NCI-H2171 (cell line): ENCODE measurements at places on chromosomes 6 and 20.
A peak's percentile ranks its signal among the peaks of the same experiment; 100 is the strongest.

DNA sequence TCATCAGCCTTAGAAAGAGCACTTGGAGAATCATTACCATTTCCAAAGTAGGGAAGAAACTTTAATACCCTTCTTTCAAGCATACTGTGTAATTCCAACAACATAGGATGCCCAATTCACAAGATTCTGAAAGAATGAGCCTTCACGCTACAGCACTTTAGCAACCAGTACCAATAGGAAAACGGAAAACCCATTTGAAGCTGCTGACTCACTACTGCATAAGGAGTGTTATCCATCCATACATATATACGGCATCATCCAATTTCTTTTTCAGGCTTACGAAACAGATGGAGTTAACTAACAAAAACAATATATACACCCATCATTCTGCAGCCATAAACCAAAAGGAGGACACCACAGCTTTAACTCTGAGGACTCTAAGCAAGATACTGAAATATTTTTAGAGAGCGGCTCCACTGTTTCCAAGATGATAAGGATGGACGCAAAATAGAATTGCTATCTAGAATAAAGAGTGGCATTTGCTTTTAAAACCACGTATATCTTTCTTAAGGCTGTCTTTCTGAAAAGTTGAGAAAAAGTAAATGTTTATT, 24.9 kb downstream of the FYN start:
- no peak for DNase-seq

GRCh38 chr6:34531580-34532201, 24.4 kb downstream of the SPDEF start:
- no peak for DNase-seq

- no peak for DNase-seq
These were observed 15.7 kb upstream of the CST7 start for GRCh38 chr20:24933266-24933908.

DNA sequence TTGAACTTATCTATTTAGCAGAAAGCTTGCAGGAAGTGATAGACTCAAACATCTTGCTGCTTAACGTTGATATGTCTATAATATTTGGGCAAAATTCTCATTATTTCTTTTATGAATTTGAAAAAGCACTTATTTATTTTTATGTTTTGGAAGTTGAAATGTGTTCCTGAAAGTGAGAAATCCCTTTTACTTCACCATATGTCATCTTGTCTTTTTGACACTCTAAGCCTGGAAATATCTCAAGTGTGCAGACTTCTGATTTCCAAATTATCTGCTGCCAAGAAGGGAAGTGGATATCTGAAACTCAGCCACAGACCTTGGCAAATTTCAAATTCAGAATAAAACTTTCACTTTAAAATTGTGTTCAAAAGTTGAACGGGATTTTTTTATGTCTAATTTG, 368.7 kb upstream of the MANEA start:
- no peak for DNase-seq

- DNase-seq: no peak
These were observed 244.7 kb downstream of the PTPRK start for GRCh38 chr6:128275681-128276080.

DNA sequence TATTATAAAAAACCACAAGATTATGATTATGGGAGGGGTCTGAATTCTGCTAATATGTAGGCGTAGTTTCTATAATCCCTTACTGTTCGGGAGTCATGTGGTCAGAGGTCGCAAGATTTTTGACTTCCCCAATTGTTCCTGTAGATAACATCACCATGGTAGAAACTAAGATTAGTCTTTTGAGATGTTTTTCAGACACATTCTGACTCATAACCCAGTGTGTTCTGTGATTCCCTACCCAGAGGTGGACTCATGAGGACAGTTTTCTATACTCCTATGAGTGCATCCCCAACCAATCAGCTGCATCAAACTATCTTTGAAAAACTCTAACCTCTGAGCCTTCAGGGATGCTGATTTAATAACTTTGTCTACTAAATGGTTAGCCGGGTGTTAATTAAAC, 175.5 kb downstream of the RFPL4B start:
- no peak for DNase-seq

DNA sequence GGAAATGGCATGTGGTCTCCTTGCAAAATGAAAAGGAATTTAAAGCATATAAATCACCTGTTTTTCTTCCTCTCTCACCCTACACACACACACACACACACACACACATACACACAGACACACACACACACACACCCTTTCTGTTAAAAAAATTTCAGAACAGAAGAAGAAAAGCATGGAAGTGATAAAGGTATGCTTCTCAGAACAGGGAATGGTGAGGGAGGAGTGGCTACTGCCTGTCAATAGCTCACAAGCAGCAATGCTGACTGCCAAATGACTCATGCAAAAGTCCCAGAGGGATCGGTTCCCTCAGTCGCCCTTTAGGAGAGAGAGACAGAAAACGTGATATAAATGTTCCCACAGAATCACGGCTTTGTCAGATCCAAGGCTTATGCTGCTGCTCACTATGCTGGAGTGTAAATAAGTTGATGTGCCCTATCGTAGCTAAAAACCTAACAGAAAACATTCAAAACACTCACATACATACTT, 102.6 kb downstream of the IBTK start:
- DNase-seq: peak; percentile 67

GRCh38 chr6:162387718-162388382, 339.7 kb downstream of the PRKN start:
- DNase-seq: no peak

DNA sequence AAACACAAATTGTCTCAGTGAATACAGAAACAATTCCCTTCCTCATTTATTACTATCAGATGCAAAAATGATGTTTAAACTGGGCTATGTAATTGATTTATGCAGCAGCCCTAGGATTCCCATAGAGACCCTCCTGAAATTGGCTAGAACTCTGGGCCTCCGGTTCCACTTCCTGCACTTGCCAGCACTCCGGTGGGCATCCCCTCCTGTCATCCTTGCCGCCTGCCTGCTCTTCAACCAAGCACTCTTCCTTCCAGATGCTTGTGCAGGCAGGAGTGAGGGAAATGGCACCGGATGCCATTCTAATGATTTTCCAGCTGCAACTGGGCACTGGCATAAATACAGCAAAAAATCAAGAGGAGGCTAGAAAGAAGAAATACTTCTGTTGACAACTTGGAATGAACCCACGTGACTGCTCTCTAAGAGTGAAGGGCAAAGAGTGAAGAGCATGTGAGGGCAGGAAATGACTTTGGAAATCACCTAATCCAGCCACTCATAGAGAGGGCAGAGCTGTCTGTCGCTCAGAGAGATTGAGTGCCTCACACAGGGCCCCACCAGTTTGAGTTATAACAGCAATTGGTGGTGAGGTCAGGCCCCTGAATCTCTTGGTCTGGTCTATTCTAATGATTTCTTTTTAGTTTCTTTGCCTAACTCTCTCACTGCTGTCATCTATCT, 3.7 kb upstream of the NEDD9 start:
- DNase-seq: no peak

- DNase-seq: no peak
These were observed 38.3 kb downstream of the MAP7 start for GRCh38 chr6:136511926-136512325.

DNA sequence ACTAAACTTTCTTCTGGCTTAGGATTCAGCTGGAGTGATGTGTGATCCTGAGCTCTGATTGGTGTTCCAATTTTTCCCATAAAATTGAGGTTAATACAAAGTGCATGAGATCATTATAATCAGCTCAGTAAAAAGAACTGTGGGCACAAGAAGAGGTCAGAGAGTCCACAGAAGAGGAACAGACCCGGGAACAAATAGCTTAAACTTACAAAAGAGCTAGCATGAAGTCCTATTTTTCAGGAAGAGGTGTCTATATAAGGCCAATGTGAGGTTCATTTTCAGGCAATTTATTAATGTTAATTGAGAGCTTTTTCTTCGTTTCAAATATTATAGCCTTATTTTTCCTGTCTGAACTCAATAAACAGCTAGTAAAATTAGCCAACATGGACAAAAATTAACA, 26.9 kb upstream of the STX11 start:
- no peak for DNase-seq

DNA sequence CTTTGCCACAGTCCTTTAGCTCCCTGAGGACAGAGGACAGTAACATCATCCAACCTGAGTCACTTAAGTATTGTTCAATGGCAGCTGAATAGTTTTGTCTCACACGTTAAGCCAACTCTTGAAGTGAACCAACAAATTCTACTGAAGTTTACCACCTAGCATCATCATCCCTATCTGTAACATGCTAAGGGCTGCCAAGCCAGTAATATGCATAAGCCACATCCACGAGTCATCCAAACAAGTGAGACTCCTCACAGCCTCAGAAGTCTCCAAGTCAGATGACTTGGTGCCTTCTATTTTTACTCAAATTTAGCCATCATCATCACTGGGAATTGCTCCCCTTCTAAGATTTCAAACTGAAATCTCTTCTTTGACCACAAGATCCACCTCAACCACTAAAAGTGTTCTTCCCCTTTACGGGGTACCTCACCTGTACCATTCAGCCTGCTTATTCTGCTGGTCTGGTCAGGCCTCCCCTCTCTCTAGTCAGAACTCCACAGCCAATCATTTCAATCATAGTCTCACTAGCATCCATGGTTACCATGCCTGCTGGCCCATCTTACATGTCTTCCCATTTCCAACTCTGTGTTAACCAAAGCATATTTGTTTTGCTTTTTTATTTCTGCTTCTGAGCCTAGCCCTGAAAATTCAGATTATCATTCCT, 73.7 kb downstream of the DTNBP1 start:
- no peak for DNase-seq

DNA sequence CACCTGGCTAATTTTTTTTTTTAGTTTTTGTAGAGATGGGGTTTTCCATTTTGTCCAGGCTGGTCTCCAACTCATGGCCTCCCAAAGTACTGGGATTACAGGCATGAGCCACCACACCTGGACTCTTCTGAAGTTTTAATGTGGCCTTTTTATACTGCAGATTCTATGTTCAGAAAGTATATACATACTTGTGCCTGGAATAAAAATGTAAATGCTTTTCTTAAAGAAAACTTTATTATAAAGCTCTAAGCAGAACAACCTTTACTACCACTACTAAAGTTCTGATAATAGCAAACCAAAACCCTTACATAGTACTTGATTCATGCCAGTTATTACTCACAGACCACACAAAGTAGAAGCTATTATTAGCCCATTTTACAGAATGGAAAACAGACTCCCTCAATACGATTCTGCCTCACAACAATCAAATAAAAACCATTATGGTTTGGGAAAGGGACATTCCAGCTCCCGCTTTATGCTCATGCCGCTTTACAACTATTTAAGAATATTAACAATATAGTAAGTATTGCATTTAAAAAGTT, 5.3 kb downstream of the PHIP start:
- DNase-seq: no peak

- DNase-seq: no peak
These were observed 43.5 kb downstream of the FAM229B start for GRCh38 chr6:112130878-112131277.

GRCh38 chr20:59678288-59678687, 73.9 kb downstream of the PHACTR3 start:
- DNase-seq: peak; percentile 38

- no peak for DNase-seq
These were observed 130.1 kb upstream of the ASCC3 start for GRCh38 chr6:101011186-101011585.

- no peak for DNase-seq
These were observed 405.9 kb upstream of the BTBD3 start for GRCh38 chr20:11511821-11512220.

DNA sequence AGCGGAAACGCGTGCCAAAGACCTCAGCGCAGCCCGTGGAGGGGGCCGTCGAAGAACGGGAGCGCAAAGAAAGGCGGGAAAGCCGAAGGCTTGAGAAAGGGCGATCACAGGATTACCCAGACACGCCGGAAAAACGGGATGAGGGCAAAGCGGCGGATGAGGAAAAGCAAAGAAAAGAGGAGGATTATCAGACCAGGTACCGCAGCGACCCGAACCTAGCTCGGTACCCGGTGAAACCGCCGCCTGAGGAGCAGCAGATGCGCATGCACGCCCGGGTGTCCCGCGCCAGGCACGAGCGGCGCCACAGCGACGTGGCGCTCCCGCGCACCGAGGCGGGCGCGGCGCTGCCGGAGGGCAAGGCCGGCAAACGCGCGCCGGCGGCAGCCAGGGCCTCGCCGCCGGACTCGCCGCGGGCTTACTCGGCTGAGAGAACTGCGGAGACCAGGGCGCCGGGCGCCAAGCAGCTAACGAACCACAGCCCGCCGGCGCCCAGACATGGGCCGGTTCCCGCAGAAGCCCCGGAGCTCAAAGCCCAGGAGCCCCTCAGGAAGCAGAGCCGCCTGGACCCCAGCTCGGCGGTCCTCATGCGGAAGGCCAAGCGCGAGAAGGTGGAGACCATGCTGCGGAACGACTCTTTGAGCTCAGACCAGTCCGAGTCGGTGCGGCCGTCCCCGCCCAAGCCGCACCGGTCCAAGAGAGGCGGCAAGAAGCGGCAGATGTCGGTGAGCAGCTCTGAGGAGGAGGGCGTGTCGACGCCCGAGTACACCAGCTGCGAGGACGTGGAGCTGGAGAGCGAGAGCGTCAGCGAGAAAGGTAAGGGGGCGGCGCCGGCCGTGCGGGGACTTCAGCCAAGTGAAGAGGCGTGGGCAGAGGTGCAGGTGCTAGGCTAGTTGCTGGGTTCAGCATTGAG, 296.2 kb downstream of the RIMS1 start:
- peak; percentile 26 for DNase-seq

DNA sequence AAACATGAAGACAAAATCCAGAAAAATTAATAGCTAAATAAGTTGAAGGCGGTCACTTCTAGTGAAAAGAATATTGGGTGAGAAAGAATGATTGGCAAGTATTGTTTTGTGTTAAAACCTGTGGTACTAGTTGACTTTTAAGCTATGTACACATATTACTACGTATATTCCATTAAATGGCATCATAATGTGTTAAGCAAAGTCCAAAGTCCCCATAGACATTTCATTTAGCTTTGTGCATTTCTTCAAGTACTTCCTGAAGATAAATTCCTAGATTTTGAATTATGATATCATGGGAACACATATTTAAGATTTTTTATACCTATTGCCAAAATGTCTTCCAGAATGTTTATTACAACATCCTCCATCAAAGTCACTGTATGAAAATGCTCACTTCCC, 272.7 kb upstream of the IRAK1BP1 start:
- DNase-seq: no peak

DNA sequence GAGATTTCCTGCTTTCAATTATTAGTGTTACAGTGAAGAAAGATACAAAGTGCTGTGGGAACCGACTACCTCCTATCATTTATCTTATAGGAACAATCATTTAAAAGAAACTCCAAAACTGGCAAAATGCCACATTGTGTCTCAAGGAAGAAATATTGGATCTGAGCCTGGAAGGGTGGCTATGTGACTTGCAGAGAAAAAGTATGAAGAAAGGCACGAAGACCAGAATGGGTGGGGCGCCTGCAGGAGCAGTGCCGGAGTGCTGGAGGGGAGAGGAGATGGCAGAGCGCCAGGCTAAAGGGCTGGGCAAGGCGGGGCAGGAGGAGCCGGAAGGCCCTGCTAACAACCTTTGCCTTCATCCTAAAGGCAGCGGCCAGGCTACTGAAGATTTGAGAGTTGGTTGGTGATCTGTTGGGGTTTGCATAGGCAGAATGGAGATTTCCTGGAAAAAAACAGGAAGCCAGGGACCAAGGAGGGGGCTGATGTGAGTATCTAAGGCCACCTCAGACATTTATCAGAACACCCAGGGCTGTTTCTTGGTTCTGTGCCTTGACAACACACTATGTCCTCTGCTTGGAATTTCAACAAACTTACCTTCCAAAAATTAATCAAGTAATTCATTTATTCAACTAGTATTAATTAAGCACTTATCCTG, 125.6 kb downstream of the MAFB start:
- no peak for DNase-seq
